ENCODE measurements at places on chromosomes 5 and 9. TPM values are rescaled to one million over a fixed set of nuclear protein-coding genes. Genes with fewer than 3 reads are reported as not detected.

The SCGB3A2 gene
- total RNA-seq: not detected

The FAM193B gene
- 29.2 TPM for total RNA-seq

The C5orf46 gene
- total RNA-seq: not detected

The SCGB3A1 gene
- not detected for total RNA-seq

The MARCOL gene
- total RNA-seq: not detected

The CD14 gene
- total RNA-seq: 1.8 TPM

The TRPM6 gene
- under 0.01 TPM for total RNA-seq

The BRD8 gene
- 51.0 TPM for total RNA-seq

The GNPDA1 gene
- 65.1 TPM for total RNA-seq

The MARCHF3 gene
- total RNA-seq: 3.5 TPM

The PLAC8L1 gene
- not detected for total RNA-seq

The INSL6 gene
- total RNA-seq: not detected

The CENPK gene
- 11.9 TPM for total RNA-seq

The GLDC gene
- 0.72 TPM for total RNA-seq

The HMCN2 gene
- total RNA-seq: under 0.01 TPM

The FGD3 gene
- not detected for total RNA-seq

The MYO10 gene
- total RNA-seq: 43.6 TPM

The REEP2 gene
- 2.2 TPM for total RNA-seq

The PCDHGA9 gene
- total RNA-seq: 6.2 TPM

The MARVELD2 gene
- 7.7 TPM for total RNA-seq

The ADCY2 gene
- total RNA-seq: under 0.01 TPM

The ISL1 gene
- total RNA-seq: not detected

The HTR4 gene
- not detected for total RNA-seq

The CCDC180 gene
- total RNA-seq: 6.2 TPM

The CSNK1G3 gene
- total RNA-seq: 91.2 TPM

The PDZD2 gene
- total RNA-seq: 0.29 TPM

The LRRC19 gene
- under 0.01 TPM for total RNA-seq

The CCDC192 gene
- total RNA-seq: not detected

The HAVCR1 gene
- 0.36 TPM for total RNA-seq

The MLANA gene
- under 0.01 TPM for total RNA-seq

The SPATA9 gene
- 1.2 TPM for total RNA-seq

All from osteoblast (primary cell).